Right hindlimb (tissue), 1 donor: ENCODE measurements at places on chromosomes 16 and 17.

GRCh38 chr16:15604460-15605440 is 38.2 kb downstream of the MARF1 start:
- no peak for DNase-seq

DNA sequence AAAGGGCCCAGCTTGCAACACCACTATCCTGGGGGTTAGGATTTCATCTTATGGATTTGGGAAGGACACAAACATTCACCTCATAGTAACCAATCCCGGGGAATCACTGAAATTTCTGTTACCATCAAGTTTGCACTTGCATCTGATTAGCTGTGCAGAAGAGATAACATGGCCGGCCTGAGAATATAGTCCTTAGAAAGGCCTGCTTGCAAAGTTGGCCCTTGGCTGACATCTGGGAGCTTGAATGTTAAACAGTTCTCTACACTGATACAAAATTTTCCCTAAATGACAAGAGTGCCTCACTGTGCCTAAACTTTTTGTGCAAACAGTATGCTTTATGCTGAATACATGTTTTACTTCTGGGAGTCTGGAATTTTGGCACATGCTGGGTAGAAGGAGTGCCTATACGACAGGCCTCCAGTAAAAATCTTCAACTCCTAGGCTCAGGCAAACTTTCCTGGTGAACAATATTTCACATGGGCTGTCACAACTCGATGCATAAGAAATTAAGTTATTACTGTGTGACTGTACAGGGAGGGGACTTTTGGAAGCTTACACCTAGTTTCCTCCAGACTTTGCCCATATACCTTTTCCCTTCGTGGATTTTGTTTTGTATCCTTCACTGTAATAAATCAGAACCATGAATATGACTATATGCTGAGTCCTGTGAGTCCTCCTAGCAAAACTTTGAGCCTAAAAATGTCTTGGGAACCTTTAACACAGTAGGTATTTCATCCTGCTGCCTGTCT is 31.3 kb downstream of the TBC1D3B start:
- no peak for DNase-seq

DNA sequence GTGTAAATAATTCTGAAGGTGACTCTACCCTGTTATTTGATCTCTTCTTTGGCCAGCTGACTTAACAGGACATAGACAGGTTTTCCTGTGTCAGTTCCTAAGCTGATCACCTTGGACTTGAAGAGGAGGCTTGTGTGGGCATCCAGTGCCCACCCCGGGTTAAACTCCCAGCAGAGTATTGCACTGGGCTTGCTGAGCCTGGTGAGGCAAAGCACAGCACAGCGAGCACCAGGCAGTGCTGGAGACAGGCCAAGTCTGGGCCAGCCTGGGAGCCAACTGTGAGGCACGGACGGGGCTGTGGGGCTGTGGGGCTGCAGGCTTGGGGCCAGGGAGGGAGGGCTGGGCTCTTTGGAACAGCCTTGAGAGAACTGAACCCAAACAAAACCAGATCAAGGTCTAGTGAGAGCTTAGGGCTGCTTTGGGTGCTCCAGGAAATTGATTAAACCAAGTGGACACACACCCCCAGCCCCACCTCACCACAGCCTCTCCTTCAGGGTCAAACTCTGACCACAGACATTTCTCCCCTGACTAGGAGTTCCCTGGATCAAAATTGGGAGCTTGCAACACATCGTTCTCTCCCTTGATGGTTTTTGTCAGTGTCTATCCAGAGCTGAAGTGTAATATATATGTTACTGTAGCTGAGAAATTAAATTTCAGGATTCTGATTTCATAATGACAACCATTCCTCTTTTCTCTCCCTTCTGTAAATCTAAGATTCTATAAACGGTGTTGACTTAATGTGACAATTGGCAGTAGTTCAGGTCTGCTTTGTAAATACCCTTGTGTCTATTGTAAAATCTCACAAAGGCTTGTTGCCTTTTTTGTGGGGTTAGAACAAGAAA is 5.1 kb downstream of the STH start:
- DNase-seq, result peak; percentile 66

DNA sequence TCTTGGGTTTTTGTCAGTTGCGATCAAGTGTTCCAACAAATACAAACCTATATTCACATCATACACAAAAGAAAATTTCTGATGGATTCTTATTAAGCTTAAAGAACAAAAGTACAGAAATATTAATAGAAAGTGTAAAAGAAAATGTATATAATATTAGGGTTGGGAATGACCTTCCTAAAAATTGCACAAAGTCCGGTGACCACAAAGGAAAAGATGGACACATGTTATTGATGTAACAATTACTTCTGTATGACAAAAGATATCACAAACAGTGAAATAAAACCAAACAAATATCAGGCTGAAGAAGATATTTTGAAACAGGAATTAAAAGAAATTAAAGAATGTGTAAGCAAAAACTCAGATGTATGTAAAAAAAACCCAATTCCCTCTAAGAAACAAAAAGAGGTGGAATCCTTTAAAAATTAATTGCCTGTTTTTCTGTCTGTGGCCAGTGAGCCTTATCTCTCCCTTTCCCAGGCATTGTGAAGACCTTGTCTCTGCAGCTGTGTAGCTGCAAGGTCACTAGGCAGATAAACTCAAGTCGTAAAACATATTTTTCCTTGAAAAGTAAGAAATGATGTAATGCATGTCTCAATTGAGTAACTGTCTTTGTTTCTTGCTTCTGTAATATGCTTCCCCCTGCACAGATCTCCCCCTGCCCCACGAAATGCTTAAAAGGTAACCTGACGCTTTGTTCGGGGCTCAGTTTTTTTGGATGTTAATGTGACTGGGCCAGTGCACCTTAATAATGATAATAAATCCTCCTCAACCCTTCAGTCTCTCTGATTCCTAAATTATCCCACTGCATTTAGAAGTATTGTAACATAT is 2.8 kb downstream of the ST6GALNAC1 start:
- no peak for DNase-seq

GRCh38 chr16:57843400-57843799 is 41.1 kb upstream of the KIFC3 start:
- no peak for DNase-seq

GRCh38 chr16:80599466-80599865 is 58.7 kb downstream of the DYNLRB2 start:
- DNase-seq, result no peak

DNA sequence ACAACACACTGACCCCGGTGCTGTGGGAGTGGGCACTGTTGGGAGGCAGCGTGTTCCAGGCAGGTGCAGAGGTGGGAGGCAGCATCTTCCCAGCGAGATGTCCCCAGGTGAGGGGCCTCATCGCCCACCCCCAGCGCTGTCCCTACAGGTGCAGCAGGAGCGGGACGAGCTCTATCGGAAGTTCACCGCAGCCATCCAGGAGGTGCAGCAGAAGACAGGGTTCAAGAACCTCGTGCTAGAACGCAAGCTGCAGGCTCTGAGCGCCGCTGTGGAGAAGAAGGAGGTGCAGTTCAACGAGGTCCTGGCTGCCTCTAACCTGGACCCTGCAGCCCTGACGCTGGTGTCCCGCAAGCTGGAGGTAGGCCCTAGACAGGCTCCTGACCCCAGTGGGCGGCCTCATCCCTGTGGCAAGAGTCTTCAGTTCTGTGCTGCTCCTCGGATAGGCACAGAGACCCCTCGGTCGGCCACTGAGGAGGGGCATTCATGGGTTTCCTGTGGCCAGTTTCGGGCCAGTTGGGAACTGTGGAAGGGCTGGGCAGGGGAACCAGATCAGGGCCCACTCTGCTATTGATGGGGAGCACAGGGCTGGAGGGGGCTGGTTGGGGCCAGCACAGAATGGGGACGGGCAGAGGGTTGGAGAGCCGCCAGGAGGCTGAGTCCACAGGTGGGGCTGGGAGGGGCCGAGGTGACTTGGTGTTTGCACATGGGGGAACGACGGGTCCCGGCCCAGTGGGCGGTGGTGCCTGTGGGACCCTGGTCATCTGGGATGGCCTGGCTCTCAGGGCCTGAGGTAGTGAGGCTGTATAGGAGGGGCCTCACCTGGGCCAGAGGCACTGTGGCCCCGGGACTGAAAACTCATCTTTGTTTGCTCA is 21.1 kb upstream of the DBNDD1 start:
- DNase-seq, result no peak

- no peak for DNase-seq
These were observed 30.8 kb upstream of the ABCA5 start for GRCh38 chr17:69357701-69358100.

GRCh38 chr16:85028685-85029407 is 1.3 kb downstream of the KIAA0513 start:
- DNase-seq, result no peak

- no peak for DNase-seq
These were observed 72.8 kb downstream of the RPH3AL start for GRCh38 chr17:279776-280175.

DNA sequence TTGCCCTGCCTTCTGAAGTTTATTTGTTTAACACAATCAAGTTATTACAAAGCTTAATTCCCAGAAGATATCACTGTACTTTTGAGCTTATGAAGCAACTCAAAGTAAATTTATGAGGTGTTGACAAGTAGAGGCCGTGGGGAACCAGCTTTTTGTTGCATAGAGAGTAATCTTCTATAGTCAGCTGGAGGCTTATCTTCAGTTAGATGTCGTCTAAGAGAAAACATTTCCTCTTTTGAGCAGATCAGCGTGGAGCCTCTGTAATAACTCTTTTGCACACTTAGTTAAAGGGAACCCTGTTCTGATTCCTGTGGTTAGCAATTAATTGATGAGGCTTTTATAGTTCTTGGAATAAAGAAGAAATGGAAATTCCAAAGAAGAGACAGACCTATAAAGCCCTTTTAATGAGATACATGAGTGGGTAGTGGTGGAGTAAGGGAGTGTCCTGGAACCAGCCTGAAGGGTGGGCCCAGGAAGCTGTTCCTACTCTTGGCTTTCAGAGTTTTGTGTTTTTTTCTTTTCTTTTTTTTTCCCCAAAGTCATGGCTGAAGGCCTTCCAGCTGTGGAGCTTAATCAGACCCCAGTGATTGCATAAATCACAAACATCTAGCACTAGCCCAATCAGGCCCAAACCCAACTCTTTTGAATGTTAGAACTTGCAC is 28.9 kb upstream of the MAP3K14 start:
- peak; percentile 52 for DNase-seq

DNA sequence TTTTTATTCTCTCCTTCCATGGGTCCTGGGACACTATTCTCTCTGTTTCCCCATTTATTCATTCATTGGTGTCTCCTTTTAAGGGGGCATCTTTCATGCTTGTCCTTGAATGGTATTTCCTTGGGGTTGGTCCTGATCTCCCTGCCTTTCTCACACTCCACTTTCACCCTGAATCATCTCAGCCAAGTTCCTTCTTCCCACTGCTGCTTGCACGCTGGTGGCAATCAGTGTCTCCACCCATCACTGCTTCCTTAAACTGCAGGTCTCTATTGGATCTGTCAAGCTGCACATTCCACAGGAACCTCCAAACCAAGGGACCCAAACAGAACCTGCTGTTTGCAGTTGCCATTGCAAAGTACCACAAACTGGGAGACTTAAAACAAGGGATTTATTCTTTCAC is 89.3 kb upstream of the SDK2 start:
- no peak for DNase-seq

DNA sequence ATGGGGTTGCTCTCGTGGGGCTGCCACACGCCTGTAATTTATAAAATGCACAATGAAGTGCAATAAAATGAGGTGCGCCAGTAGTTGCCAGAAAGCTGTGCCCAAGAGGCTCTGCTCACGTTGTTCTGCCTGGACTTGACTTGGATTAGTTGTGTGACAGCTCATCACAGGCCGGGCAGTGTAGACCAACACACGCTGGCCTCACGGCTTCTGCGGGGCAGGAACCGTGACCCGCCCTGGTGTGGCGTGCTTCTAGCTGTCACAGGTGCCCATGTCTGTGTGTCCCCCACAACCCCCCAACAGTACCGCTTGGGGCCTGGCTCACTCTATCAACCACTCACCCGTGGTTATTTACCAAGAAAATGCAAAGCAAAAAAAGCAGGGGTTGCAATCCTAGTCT is 112.2 kb upstream of the ZNF750 start:
- DNase-seq, result no peak

DNA sequence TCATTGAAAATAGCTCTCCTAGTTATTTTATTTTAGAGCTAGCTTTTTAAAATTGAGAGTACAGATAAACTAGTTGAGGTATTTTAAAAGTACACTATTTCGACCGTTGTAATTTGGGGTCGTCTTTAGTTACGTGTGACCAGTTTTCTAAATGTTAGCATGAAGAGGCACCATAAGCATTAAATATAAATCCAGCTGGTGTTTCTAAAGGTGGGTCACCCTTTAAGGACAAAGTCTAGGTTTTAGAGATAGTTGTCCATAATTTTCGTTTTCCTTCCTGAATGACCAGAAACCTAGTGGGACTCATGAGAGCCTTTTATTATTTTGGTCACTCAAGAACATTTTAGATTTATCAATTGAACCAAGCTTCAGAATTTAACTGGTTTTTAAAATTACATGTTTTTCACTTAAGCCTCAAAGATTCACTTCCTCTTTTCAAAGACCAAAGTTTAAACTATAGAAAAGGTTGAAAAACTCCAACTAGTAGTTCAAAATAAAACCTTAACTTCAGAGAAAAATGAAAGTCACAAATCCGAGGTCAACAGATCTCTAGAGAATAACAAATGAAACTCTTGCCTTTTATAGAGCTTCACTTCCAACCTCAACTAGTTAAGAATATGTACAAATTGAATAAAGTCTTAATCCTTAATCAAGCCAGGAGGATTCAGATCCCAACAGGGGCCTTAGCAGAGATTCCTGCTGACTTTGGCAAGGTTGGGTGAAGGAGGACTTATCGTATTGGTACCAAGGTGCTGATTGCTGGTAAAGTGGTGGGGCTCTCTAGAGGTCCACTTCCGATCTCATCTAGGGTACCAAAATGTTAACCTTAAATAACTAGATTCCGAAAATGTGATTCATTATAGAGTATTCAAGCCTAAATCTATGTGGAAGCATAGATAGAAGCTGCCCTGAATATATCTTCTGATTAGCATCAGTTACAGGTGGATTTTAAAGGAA is 32.5 kb downstream of the PHKB start:
- DNase-seq, result no peak

- peak; percentile 49 for DNase-seq
These were observed 580 bp downstream of the BCAR1 start for GRCh38 chr16:75250809-75251279.

DNA sequence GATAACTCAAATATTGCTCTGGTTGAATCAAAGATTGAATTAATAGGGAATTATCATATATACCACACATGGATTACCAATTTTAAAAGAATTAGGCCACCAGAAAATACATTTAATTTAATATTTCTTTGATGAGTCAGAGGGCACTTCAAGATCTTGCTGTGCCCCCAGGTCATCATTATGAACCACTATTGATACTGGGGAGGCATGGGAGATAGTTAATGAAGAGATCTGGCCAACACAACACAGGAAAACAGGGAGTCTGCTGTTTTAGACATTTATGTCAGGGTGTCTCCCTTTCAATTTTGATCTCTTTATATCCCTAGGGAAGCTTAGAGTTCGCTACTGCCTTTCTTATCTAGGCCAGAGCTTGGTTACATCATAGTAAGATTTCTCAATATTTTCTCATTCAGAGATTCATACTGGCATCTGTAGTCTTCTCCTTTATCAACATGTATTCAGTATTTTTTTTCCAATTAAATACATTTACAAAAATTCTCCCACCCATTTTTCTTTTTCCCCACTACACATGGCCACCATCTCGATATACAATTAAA is 158.3 kb upstream of the ZFHX3 start:
- no peak for DNase-seq
